Endodermal cell (in vitro differentiated cells): ENCODE measurements at places on chromosomes 4 and X. TPM values are rescaled to one million over a fixed set of nuclear protein-coding genes. Genes with fewer than 3 reads are reported as not detected.
A peak's percentile ranks its signal among the peaks of the same experiment; 100 is the strongest.

AFP gene
- total RNA-seq: not detected in 3 replicates

FAAH2 gene
- total RNA-seq: 8.9 TPM in 2 replicates

CAPN6 gene
- total RNA-seq: 1.8 and 2.5 TPM in 2 replicates

PPEF1 gene
- total RNA-seq: 0.81 and 1.4 TPM in 2 replicates

BMP2K gene
- 39.1 and 39.4 TPM in 2 replicates for total RNA-seq

TENM3 gene
- 36.4 and 39.5 TPM in 2 replicates for total RNA-seq

KLHL34 gene
- 0.13 and 0.16 TPM in 2 replicates for total RNA-seq

WDR17 gene
- total RNA-seq: 2.7 and 3.5 TPM in 2 replicates

POU4F2 gene
- not detected in 2 replicates for total RNA-seq

EFNB1 gene
- total RNA-seq: 11.1 and 11.3 TPM in 2 replicates

BTK gene
- total RNA-seq: 3.4 and 4.3 TPM in 2 replicates

- H3K4me3 ChIP-seq: no peak overlapping the region
- H3K4me1 ChIP-seq: no peaks in the 10 kb centered on the region
- DNase-seq: no peak
- H3K36me3 ChIP-seq: peaks cover 4% of the 10 kb centered on the region
- no peak overlapping the region for H3K27ac ChIP-seq
Observed at GRCh38 chrX:129933700-129934099, 27.7 kb downstream of the UTP14A start.

DNA sequence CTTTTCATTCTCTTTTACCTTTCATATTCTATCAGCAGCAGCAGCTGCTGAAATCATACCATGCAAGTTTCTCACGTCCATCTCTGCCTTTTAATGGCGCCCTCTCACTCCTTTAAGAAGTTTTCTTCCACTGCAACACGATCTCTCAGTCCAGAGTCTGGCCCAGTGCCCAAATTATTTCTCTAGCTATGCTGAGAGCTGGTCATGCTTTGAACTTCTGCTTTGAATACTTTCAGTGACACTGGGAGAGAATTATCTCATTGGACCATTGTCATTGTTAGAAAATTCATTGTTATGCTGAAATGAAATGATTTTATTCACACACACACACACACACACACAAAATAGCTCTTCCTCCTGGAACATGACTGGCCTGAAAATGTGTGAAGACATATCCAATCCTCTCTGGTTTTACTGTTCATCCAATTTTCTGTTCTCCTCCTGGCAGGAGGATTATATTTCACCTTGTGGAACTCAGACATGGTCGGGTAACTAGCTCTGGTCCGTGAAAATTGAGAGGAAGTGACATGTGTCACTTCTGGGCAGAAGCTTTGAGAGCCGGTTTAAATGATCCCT is 1.3 kb upstream of the PDHA1 start:
- no peak overlapping the region for H3K27ac ChIP-seq
- no peaks in the 10 kb centered on the region for H3K36me3 ChIP-seq
- H3K4me1 ChIP-seq: no peaks in the 10 kb centered on the region
- DNase-seq: no peak
- no peak overlapping the region for H3K4me3 ChIP-seq
- H3K27me3 ChIP-seq: no peaks in the 10 kb centered on the region

GRCh38 chr4:141410839-141411238 is 190.1 kb downstream of the ZNF330 start:
- H3K4me1 ChIP-seq: no peaks in the 10 kb centered on the region
- no peak for DNase-seq
- no peak overlapping the region for H3K4me3 ChIP-seq
- no peak overlapping the region for H3K27ac ChIP-seq
- no peaks in the 10 kb centered on the region for H3K27me3 ChIP-seq

DNA sequence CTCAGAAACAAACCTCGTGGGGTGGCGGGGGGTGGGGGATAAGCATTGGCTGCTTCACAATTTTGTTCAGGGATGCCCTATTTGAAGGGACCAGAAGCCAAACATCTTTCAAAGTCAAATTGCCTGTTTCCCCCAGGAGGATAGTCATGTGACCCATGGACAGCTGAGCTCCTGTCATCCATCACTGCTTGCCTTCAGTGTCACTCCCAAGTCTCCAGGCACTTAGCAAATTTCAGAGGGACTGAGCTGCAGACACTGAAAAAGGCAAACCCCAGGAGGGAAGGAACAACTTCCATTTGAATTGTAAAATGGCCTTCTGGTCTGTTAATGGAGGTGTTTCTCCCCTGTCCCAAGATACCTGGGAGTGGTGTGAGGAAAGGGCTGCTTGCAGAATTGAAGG is 73.4 kb downstream of the FRMPD3 start:
- no peaks in the 10 kb centered on the region for H3K36me3 ChIP-seq
- no peaks in the 10 kb centered on the region for H3K4me1 ChIP-seq
- no peak for DNase-seq
- H3K27me3 ChIP-seq: no peaks in the 10 kb centered on the region

GRCh38 chr4:121182296-121182695 is 18.2 kb upstream of the TNIP3 start:
- no peaks in the 10 kb centered on the region for H3K36me3 ChIP-seq
- peaks cover 6% of the 10 kb centered on the region for H3K4me1 ChIP-seq
- H3K27me3 ChIP-seq: no peaks in the 10 kb centered on the region
- H3K27ac ChIP-seq: no peak overlapping the region

- H3K4me1 ChIP-seq: no peaks in the 10 kb centered on the region
- no peak overlapping the region for H3K4me3 ChIP-seq
- H3K27ac ChIP-seq: no peak overlapping the region
- no peak for DNase-seq
- no peaks in the 10 kb centered on the region for H3K36me3 ChIP-seq
- no peaks in the 10 kb centered on the region for H3K27me3 ChIP-seq
Observed at GRCh38 chrX:101462892-101463291, 22.4 kb upstream of the ARMCX4 start.

DNA sequence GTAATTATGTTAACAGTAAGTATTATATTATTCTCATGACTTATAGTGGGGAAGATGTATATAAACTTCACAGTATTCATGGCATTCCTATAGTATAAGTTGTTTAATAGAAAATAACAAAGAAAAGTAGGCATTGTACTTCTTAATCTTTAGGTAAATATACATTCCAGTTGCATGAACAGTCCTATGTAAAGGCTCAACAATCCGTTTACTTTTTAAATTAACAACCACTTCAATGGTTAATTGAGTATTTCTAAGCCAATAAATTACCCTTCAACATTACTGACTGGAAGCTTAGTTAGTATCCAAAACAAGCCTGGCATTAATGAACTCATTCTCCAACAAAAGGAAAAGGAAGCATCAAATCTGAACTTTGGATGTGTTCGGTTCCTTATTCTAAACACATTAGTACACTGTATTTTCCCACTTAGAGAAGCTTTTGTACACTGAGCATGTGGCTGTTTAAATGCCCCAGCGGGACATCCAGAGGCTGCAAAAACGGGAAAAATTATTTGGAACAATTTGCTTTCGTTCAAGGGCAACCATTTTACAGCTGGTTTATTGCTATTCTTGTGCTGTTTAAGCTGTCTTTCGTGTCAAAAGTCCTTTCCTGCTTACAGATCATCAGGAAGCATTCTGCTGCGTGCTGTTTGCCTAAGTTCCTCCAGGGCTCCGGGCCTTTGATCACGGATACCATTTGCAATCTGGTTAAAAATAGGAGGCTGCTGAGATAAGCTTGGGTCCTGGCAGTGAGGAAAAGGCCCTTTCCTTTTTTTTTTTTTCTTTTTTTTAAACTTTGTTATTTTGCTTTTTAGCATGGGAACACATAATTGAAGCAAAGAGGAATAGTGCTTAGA is 460.3 kb downstream of the SPRY1 start:
- H3K4me1 ChIP-seq: peaks cover 5% of the 10 kb centered on the region
- no peaks in the 10 kb centered on the region for H3K36me3 ChIP-seq
- H3K27me3 ChIP-seq: peaks cover 9% of the 10 kb centered on the region
- H3K4me3 ChIP-seq: peak overlapping the region; percentile 50
- peak; percentile 79 for DNase-seq

DNA sequence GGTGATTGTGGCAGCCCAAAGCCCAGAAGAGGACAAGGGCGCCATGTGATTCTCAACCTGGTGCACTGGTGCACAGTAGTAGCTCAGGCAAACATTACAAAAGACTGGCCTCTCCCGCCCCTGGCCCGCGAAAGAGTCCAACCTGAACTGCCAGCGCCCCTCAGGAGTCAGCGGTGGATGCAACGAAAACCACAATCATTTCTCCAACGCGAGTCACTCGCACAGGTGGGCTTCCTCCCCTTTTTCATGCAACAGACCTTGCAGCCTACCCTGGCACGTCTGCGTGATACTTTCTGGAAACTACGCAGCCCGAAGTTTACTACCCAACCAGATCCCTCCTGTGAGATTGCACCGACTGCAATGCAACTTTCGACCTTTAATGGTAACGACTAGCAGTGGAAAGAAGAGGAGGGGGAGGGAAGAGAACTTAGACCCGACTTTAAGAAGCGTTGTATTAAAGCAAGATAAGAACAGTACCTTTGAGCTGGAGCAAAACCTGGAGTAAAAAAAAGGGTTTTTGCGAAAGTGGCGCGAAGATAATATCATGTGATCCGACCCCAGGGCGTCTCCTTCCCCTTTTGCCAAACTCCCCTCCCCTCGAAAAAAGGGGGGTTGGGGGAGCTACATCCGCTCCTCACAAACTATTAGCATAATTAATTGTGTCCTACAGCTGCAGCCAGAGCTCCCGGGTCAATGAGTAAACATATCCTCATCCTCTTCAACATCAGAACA is 63.3 kb upstream of the CCDC160 start:
- peak; percentile 76 for DNase-seq
- peaks cover 3% of the 10 kb centered on the region for H3K4me1 ChIP-seq
- no peaks in the 10 kb centered on the region for H3K27me3 ChIP-seq
- H3K4me3 ChIP-seq: peak overlapping the region; percentile 80

DNA sequence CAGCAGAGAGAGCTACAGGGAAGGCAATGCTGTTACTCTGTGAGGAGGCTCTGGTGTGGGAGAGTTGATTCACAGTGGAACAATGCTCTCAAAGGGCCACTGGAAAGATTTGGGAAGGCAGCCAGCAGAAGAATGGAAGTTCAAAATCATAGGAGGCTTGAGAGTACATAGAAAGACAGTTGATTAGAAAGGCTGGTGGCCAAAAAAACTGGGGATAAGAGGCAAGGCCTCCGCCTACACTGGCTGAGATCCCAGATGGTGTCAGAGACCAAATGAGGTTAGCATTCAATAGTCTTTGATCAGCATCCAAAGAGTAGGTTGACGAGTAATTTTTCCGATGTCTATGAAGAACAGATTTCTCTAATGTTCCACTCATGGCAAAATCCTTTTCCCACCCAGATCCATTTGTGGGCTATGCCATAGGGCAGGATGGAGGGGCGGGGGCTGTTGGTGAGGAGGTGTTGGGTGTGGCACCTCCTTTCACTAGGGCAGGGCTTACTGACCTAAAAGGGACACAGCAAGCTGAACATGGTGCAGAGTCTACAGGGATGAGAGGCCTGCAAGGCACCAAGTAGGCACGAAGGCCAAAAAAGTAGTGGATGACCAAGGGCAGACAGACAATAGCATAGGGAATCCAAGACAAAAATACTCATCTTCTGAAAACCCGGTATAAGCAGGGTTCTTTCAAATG is 15.1 kb downstream of the TEC start:
- no peak overlapping the region for H3K4me3 ChIP-seq
- no peaks in the 10 kb centered on the region for H3K27me3 ChIP-seq
- DNase-seq: no peak
- no peaks in the 10 kb centered on the region for H3K4me1 ChIP-seq

DNA sequence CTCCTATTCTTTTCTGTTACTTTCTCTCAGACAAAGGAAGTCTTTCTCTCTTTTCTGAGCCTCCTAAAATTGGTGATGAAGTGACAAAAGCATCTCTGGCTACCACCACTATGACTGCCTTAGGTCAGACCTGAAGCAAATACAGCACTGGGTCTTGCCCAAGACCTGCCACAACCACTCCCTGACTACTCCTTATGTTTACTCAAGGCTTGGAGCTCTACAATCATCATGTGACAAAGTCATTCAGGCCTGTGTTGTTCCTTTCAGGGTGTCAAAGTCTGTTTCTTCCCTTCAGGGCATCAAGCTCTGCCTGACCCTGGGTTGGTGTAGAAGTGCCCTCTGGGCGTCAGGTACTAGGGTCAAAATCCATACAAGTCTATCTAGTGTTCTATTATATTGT is 419.2 kb upstream of the CT83 start:
- no peaks in the 10 kb centered on the region for H3K36me3 ChIP-seq
- no peak overlapping the region for H3K27ac ChIP-seq
- no peaks in the 10 kb centered on the region for H3K27me3 ChIP-seq

- no peak overlapping the region for H3K27ac ChIP-seq
- H3K27me3 ChIP-seq: no peaks in the 10 kb centered on the region
- H3K4me3 ChIP-seq: no peak overlapping the region
- no peaks in the 10 kb centered on the region for H3K36me3 ChIP-seq
- DNase-seq: peak; percentile 77
- no peaks in the 10 kb centered on the region for H3K4me1 ChIP-seq
Observed at GRCh38 chr4:6892190-6892908, 17.3 kb upstream of the TBC1D14 start.

DNA sequence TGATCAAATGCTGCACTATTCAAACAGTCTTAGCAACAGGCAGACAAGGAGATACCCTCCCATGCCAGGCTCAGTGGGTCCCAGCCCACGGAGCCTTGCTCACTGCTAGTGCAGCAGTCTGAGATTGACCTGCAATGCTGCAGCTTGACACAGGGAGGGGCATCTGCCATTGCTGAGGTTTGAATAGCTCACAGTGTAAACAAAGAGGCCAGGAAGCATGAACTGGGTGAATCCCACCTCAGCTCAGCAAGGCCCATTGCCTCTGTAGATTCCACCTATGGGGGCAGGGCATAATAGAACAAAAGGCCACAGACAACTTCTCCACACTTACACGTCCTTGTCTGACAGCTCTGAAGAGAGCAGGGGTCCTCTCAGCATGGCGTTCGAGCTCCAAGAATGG is 26.6 kb upstream of the ZXDB start:
- no peak overlapping the region for H3K27ac ChIP-seq
- no peak for DNase-seq

DNA sequence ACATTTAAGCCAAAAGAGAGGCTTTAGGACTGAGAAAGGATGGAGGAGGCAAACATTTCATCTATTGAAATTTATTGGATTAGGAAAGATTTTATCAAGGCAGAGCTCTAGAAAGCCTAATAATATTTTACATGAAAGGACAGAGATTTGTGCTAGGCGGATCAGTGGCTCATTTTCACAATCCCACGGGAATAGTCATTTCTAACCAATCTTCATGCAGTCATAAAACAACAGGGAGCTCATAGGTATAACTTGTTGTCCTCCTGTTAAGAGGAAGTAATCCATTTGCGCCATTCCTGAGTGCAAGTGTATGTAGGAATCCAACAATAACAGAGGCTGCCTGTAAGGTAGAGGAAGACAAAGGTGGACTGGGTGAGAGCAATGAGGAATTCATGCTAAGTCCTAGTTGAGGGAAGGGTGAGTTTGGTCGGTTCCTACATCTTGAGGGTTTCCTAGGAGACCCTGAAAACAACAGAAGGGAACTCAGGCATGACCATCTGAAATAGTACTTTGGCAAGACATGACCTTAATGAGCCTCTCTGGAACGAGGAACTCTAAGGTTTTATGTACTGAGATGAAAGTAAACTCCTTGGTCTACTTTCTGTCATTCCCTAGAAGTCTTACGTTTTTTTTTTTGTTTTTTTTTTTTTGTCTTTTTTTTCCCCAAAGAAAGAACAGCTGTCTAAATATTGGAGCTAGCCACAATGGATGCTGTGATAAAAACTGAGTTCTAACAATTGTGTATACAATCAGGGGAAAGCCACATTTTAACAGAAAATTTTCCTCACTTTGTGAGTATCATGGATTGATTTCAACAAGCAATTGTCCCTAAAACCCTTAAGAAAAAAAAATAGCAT is 89.7 kb downstream of the GEMIN8 start:
- no peaks in the 10 kb centered on the region for H3K27me3 ChIP-seq
- H3K4me1 ChIP-seq: no peaks in the 10 kb centered on the region
- H3K27ac ChIP-seq: peak overlapping the region; percentile 77
- H3K36me3 ChIP-seq: no peaks in the 10 kb centered on the region

GRCh38 chr4:143396695-143397094 is 60.0 kb downstream of the GAB1 start:
- DNase-seq: no peak
- H3K27ac ChIP-seq: no peak overlapping the region
- no peak overlapping the region for H3K4me3 ChIP-seq
- H3K36me3 ChIP-seq: no peaks in the 10 kb centered on the region
- no peaks in the 10 kb centered on the region for H3K4me1 ChIP-seq
- H3K27me3 ChIP-seq: no peaks in the 10 kb centered on the region
